ENCODE measurements at places on chromosomes 13 and 19.

DNA sequence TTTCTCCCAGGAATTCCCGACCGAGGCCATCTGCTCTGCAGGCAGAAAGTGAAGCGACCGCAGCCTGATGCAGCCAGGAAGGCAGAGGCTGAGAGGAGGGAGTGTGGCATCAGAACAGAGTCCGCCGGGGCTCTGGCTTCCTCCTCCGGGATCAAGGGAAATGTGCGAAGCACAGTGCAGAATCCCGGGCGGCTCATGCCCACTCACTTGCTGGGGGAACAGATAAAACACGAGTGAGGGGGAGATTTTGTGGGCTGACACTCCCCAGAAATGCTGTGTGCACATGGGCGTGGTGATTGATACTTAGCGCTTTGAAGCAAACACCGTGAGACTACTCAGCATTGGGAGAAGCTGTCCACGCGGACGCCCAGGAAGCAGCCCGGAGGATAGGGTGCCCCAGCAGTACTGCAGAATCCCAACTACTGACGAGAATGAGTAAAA is 75.3 kb upstream of the POMP start:
- H3K27ac ChIP-seq: no peak overlapping the region
- H3K36me3 ChIP-seq: no peaks in the 10 kb centered on the region
- H3K4me3 ChIP-seq: no peak overlapping the region
- no peaks in the 10 kb centered on the region for H3K27me3 ChIP-seq
- DNase-seq: no peak

DNA sequence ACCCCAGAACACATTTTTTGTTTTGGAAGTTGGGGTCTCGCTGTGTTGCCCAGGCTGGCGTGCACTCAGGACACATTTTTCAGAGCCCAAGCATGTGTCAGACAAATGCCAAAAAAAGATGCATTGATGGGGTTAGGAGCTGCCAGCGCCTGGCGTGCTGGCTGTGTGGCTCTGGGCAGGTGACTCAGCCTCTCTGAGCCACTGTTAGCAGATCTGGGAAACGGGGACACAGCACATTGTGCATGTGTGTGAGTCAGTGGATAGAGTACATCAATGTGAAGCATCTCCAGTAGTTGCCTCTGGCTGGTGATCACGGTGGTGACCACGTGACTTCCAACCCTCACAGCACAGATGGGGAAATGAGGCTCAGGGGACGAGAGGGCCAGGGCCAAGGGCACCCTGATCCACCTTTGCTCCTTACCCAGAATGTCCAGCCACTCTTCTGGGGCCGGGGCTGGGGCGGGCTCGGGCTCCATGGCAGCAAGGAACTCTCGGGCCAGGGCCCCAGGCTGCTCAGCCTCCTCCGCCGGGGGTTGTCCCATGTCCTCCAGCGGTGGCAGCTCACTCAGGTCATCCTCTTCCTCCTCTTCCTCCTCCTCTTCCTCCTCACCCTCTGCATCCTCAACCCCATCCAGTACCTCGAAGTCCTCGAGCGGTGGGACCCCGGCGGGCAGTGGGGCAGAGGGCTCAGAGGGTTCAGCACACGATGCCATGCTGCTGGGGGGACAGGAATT is 1.9 kb downstream of the FKBP8 start:
- H3K27me3 ChIP-seq: no peaks in the 10 kb centered on the region
- H3K27ac ChIP-seq: no peak overlapping the region
- H3K36me3 ChIP-seq: peaks cover 36% of the 10 kb centered on the region
- H3K4me1 ChIP-seq: peaks cover 12% of the 10 kb centered on the region

GRCh38 chr13:40968416-40969000 is 50.6 kb downstream of the ELF1 start:
- no peak for DNase-seq
- H3K4me3 ChIP-seq: no peak overlapping the region
- H3K4me1 ChIP-seq: peaks cover 18% of the 10 kb centered on the region

GRCh38 chr19:3094601-3095440 is 659 bp downstream of the GNA11 start:
- H3K4me3 ChIP-seq: peak overlapping the region; percentile 93
- no peaks in the 10 kb centered on the region for H3K36me3 ChIP-seq
- peak overlapping the region; percentile 88 for H3K27ac ChIP-seq
- peak; percentile 25 for DNase-seq

DNA sequence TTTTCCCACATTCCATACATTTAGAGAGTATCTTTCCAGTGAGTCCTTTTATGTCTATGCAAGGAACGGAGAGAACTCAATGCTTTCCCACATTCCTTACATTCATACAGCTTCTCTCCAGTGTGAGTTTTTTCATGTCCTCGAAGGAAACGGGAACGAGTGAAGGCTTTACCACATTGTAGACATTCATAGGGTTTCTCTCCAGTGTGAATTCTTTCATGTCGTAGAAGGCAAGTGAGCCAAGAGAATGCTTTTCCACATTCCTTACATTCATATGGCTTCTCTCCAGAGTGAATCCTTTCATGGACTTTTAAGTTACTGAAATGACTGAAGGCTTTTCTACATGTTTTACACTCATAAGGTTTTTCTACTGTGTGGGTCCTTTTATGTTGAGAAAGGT is 17.1 kb downstream of the ZNF823 start:
- peaks cover 17% of the 10 kb centered on the region for H3K36me3 ChIP-seq
- H3K27me3 ChIP-seq: no peaks in the 10 kb centered on the region
- no peaks in the 10 kb centered on the region for H3K4me1 ChIP-seq

GRCh38 chr13:91305652-91306051 is 41.8 kb upstream of the MIR17HG start:
- no peak for DNase-seq
- no peaks in the 10 kb centered on the region for H3K4me1 ChIP-seq
- H3K36me3 ChIP-seq: no peaks in the 10 kb centered on the region
- no peak overlapping the region for H3K4me3 ChIP-seq
- peaks cover 76% of the 10 kb centered on the region for H3K27me3 ChIP-seq

GRCh38 chr13:28953714-28954418 is 133.7 kb downstream of the MTUS2 start:
- H3K4me3 ChIP-seq: no peak overlapping the region
- H3K36me3 ChIP-seq: no peaks in the 10 kb centered on the region
- H3K4me1 ChIP-seq: no peaks in the 10 kb centered on the region
- peak; percentile 8 for DNase-seq
- no peaks in the 10 kb centered on the region for H3K27me3 ChIP-seq

GRCh38 chr13:65789815-65790214 is 1440.3 kb downstream of the PCDH9 start:
- no peaks in the 10 kb centered on the region for H3K27me3 ChIP-seq
- DNase-seq: peak; percentile 6
- H3K4me3 ChIP-seq: no peak overlapping the region

GRCh38 chr13:68597641-68598040 is 1367.5 kb upstream of the PCDH9 start:
- no peak overlapping the region for H3K4me3 ChIP-seq
- no peaks in the 10 kb centered on the region for H3K27me3 ChIP-seq
- DNase-seq: no peak
- no peaks in the 10 kb centered on the region for H3K36me3 ChIP-seq
- no peaks in the 10 kb centered on the region for H3K4me1 ChIP-seq

GRCh38 chr13:20847296-20847695 is 55.2 kb downstream of the XPO4 start:
- H3K27me3 ChIP-seq: no peaks in the 10 kb centered on the region
- no peaks in the 10 kb centered on the region for H3K4me1 ChIP-seq
- no peak overlapping the region for H3K27ac ChIP-seq
- peaks cover 21% of the 10 kb centered on the region for H3K36me3 ChIP-seq
- H3K4me3 ChIP-seq: no peak overlapping the region
- DNase-seq: no peak

- H3K27ac ChIP-seq: no peak overlapping the region
- peak; percentile 28 for DNase-seq
- peaks cover 83% of the 10 kb centered on the region for H3K27me3 ChIP-seq
- no peak overlapping the region for H3K4me3 ChIP-seq
- H3K4me1 ChIP-seq: no peaks in the 10 kb centered on the region
Measured at GRCh38 chr13:71320452-71320851, 546.6 kb downstream of the DACH1 start.

DNA sequence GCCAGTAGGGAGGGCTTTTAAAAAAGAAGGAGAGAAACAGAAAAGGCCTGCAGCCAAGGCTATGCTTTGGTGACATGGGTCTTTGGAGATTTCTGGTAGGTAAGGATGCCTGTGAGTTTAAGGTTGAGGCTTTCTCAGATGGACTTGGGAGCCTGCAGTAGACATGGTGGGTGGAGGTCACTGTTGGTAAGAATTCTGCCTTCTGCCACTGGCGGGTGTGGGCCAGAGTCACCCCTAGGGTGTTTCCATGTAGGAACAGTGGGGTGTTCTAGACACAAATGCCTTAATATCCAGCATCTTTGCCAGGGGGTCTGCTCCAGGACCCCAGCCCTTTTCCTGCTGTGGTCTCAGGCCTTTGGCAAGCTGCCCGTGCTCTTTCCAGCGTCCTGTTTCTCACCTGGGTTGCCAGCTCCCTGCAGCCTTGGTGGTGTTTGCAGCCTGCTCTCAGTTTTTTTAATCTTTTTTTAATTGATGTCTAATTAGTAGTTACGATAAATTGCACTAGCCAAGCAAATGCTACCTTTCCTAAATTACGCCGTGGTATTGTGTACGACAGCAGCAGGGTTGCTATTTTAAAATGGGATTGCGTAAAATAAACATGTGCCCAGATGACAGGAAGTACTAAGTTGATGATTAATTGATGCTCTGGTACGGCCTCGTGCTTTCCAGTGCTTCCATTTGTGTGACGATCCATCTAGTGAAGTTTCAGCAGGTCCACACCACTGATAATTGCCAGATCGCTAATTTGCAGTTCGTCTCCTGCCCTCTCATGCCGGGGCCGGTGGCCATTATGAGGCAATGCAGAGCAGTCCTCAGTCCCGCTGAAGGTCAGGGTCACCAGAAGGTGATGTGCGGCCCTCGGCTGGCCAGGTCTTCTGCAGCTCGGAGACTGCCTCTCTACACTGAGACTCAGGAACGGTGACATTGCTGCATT is 35.3 kb upstream of the NPAS1 start:
- H3K27ac ChIP-seq: peak overlapping the region; percentile 35
- peaks cover 15% of the 10 kb centered on the region for H3K4me1 ChIP-seq
- H3K36me3 ChIP-seq: peaks cover 21% of the 10 kb centered on the region
- H3K27me3 ChIP-seq: no peaks in the 10 kb centered on the region
- DNase-seq: peak; percentile 89
- peak overlapping the region; percentile 23 for H3K4me3 ChIP-seq

DNA sequence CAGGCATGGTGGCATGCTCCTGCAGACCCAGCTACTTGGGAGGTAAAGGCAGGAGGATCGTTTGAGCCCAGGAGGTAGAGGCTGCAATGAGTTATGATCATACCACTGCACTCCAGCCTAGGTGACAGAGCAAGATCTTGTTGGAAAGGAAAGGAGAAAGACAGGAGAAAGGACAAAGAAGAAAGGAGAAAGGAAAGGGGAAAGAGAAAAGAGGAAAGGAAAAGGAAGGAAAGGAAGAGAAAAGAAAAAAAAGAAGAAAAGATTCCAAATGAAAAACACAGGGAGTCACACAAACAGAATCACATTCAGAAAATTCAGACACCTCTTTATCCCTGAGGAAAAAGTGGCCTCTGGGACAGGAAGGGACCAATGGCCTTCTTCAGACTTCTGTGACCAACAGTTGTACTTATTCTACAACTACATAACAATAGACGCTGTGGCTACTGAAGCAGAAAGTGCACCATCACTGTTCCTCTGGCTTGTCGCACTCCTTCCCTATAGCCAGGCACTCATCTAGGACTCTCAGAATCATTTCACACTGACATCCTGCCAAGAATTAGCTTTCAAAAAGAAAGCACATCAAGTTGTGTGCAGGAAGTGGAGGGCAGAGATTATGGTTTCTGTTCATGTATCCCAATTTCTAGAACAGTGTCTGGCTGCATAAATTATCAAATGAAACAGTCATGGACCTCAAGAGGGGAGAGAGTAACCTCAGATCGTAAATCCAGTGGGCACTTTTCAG is 5.9 kb downstream of the MTMR6 start:
- H3K27me3 ChIP-seq: no peaks in the 10 kb centered on the region
- H3K36me3 ChIP-seq: peaks cover 7% of the 10 kb centered on the region
- H3K27ac ChIP-seq: no peak overlapping the region
- DNase-seq: no peak
- H3K4me1 ChIP-seq: peaks cover 45% of the 10 kb centered on the region
- no peak overlapping the region for H3K4me3 ChIP-seq

DNA sequence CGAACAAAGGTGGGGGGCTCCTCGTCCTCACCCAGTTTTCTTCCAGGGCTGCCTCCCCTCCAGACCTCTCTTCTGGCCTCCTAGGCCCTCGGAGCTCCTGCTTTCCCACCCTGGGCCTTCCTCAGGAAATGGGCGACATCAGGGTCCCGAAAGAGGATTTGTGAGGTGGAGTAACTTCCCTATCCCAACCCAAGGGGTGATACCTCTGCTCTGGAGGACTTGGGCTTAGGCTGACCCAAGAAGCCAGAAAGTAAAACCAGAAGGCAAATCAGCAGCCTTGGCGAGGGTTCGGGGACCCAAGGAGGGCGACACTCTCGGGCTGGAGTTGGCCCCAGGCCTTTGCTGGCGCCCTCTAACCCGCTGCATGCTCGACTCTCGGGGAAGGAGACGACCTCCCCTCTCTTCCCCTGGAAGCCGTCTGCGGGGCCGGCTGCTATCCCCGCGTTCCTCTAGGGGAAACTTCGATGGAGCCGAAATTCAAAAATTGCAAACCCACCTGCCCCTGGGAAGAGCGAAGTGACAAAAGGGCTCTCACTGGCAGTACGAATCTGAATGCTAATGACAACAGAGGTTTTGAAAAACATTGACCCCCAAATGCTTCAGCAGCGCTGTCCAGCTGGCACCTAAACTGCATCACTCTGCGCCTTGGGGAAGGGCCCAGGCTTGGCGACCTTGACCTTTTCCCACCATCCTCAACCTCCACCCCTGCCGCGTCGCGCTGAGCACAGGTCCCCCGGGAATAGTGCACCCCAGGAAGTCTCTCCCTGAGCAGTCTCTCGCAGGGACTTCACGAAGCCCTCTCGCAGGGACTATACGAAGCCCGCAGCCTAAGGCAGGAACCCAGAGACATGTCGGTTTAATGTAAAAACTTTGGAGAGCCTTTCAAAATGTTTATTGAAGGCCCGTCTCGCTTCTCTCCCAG is 2.4 kb downstream of the PDX1 start:
- no peak for DNase-seq
- H3K27me3 ChIP-seq: peaks cover 60% of the 10 kb centered on the region
- peaks cover 4% of the 10 kb centered on the region for H3K4me1 ChIP-seq
- H3K4me3 ChIP-seq: no peak overlapping the region
- H3K36me3 ChIP-seq: no peaks in the 10 kb centered on the region
- no peak overlapping the region for H3K27ac ChIP-seq

GRCh38 chr13:45105895-45106294 is 14.4 kb upstream of the GTF2F2 start:
- H3K27ac ChIP-seq: no peak overlapping the region
- H3K27me3 ChIP-seq: no peaks in the 10 kb centered on the region
- DNase-seq: no peak
- H3K36me3 ChIP-seq: no peaks in the 10 kb centered on the region
- no peak overlapping the region for H3K4me3 ChIP-seq
- no peaks in the 10 kb centered on the region for H3K4me1 ChIP-seq

- DNase-seq: no peak
- H3K27ac ChIP-seq: no peak within 1 kb of the TSS
- no peaks in the 10 kb centered on the region for H3K4me1 ChIP-seq
- no peak within 1 kb of the TSS for H3K4me3 ChIP-seq
- H3K36me3 ChIP-seq: peaks cover 6% of the 10 kb centered on the region
Measured at GRCh38 chr13:112968910-112969691, at the start of gene MCF2L. MCF2L (plus strand) TSS chr13:112969214; CDS start chr13:112969380, 166 bp downstream.

- no peaks in the 10 kb centered on the region for H3K4me1 ChIP-seq
- H3K4me3 ChIP-seq: no peak overlapping the region
- no peak for DNase-seq
Measured at GRCh38 chr13:77359171-77359570, 32.3 kb upstream of the MYCBP2 start.

All from MCF 10A (cell line).